ENCODE measurements at places on chromosomes 2 and 18. TPM values are rescaled to one million over a fixed set of nuclear protein-coding genes. Genes with fewer than 3 reads are reported as not detected.

The MRO gene
- total RNA-seq: 0.66 TPM

The SPRED2 gene
- 15.7 TPM for total RNA-seq

The BUB1 gene
- 1.4 TPM for total RNA-seq

The EGR4 gene
- total RNA-seq: not detected

The DUSP2 gene
- 1.2 TPM for total RNA-seq

The KCNJ3 gene
- total RNA-seq: 1.1 TPM

The PROKR1 gene
- total RNA-seq: not detected

The CGREF1 gene
- total RNA-seq: 0.78 TPM

The CCNT2 gene
- 19.6 TPM for total RNA-seq

The CYTIP gene
- total RNA-seq: 1.2 TPM

The AKAIN1 gene
- not detected for total RNA-seq

GRCh38 chr2:200650195-200650594 is 64.4 kb downstream of the AOX1 start:
- no peaks in the 10 kb centered on the region for H3K36me3 ChIP-seq
- H3K4me3 ChIP-seq: no peak overlapping the region
- no peak overlapping the region for H3K27ac ChIP-seq

DNA sequence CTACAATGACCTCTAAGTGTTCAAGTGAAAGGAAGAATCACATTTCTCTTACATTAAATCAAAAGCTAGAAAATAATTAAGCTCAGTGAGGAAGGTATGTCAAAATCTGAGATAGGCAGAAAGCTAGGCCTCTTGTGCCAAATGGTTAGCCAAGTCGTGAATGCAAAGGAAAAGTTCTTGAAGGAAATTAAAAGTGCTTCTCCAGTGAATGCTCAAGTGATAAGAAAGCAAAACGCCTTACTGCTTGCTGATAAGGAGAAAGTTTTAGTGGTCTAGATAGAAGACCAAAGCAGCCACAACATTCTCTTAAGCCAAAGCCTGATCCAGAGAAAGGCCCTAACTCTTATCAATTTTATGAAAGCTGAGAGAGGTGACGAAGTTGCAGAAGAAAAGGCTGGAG is 932.3 kb upstream of the ACVR2A start:
- H3K4me3 ChIP-seq: no peak overlapping the region
- no peak overlapping the region for H3K27ac ChIP-seq
- no peaks in the 10 kb centered on the region for H3K4me1 ChIP-seq
- H3K27me3 ChIP-seq: no peaks in the 10 kb centered on the region
- DNase-seq: no peak
- no peaks in the 10 kb centered on the region for H3K36me3 ChIP-seq

- no peak for DNase-seq
- no peak overlapping the region for H3K27ac ChIP-seq
- no peak overlapping the region for H3K4me3 ChIP-seq
- no peaks in the 10 kb centered on the region for H3K27me3 ChIP-seq
- no peaks in the 10 kb centered on the region for H3K36me3 ChIP-seq
Measured at GRCh38 chr2:84846741-84847142, 34.1 kb downstream of the TRABD2A start.

GRCh38 chr2:164823126-164823525 is 18.5 kb downstream of the COBLL1 start:
- H3K4me3 ChIP-seq: no peak overlapping the region
- H3K27ac ChIP-seq: no peak overlapping the region
- no peak for DNase-seq
- H3K4me1 ChIP-seq: peaks cover 22% of the 10 kb centered on the region

DNA sequence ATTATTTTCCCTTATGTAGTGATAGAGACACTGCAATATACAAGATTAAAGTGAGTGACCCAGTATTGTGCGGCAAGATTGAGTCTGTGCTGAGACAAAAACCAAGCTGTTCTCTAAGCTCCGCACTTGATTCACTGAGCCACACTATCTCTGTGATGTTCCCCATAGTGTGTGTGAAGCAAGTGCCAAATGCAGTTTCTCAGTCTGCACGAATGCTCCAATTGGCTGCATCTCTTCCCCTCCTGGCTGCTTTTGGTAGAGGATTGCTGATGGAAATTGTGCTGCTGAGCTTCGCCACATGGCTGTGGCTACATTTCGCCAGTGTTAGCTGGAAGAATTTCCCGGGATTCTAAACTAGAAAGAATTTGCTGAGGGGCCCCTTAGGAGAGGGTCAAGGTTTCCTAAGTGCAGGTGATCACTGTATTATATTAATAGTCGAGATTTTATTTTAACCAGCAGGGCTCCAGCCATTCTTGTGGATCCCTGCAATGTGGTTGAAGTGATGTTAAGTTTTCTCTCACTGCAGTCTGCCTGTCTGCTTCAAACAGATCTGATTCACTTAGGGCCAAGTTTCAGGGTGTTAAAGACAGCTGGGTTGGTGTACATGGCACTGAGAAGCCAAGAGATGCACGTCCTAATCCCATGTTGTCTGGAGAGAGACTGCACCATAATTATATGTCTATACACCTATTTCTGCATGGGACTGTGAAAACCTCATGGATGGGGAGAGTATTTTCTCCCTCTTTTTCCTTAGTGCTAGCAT is 317.2 kb downstream of the DCC start:
- H3K4me1 ChIP-seq: no peaks in the 10 kb centered on the region
- H3K27ac ChIP-seq: no peak overlapping the region
- DNase-seq: no peak
- no peaks in the 10 kb centered on the region for H3K27me3 ChIP-seq
- no peaks in the 10 kb centered on the region for H3K36me3 ChIP-seq
- H3K4me3 ChIP-seq: no peak overlapping the region

DNA sequence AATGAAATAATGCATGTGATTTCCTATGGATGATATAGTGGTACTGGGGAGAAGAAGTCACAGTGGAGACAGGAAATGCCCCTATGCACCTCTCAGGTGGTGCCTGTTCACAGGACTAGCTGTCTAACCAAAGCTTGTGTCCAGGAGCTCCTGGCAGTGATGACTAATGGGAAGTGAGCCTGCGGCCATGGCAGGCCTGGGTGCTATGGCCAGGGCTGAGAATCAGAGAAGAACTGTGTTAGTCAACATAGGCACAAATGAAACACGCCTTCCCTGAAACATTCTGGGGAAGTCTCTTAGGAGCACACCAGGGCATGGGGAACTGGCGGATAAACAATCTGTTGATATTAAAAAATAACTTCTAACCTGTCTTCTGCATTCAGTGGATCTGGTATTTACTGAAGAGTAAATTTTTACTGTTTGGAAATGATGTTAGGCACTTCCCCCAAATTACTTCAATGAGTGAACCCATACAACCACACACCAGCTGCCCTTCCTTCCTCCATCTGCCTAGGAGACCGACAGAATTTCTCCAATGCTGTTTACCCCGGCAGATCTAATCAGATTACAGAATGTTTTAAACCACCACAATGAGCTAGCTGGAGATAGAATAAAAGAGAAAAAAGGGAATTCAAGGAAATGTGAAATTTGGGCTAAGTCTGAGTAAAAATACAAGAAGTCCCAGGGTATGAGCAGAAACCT is 67.4 kb downstream of the MEP1B start:
- H3K27me3 ChIP-seq: no peaks in the 10 kb centered on the region
- H3K4me3 ChIP-seq: no peak overlapping the region
- no peaks in the 10 kb centered on the region for H3K4me1 ChIP-seq
- H3K36me3 ChIP-seq: no peaks in the 10 kb centered on the region
- H3K27ac ChIP-seq: no peak overlapping the region
- DNase-seq: no peak

GRCh38 chr2:191845248-191845715 is 1.6 kb downstream of the CAVIN2 start:
- DNase-seq: no peak
- H3K27ac ChIP-seq: no peak overlapping the region
- H3K36me3 ChIP-seq: no peaks in the 10 kb centered on the region
- no peaks in the 10 kb centered on the region for H3K27me3 ChIP-seq
- H3K4me3 ChIP-seq: peak overlapping the region; percentile 30

DNA sequence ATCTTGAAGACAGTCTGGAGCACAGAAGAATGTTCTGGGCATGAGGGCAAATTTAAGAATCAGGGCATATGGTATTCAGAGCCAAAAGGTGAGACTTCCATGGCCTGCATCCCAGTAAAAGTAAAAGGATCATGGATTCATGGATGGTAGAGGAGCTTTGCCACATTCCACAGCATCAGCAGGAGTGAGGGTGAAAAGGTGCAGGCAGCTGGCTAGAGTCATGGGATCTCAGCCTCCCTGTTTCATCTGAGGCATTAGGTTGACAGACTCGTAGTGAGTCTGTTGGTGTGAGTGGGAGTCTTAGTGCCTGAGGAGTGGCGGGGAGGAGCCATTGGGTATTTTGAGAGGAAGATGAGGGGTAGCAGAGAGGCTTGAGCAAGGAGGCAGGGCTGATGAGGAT is 301.6 kb downstream of the CYP26B1 start:
- H3K27ac ChIP-seq: no peak overlapping the region
- H3K4me3 ChIP-seq: no peak overlapping the region
- no peaks in the 10 kb centered on the region for H3K36me3 ChIP-seq
- no peak for DNase-seq

GRCh38 chr2:145957929-145958328 is 1438.0 kb upstream of the ZEB2 start:
- H3K27ac ChIP-seq: no peak overlapping the region
- no peaks in the 10 kb centered on the region for H3K27me3 ChIP-seq
- no peak overlapping the region for H3K4me3 ChIP-seq

- no peaks in the 10 kb centered on the region for H3K4me1 ChIP-seq
- no peaks in the 10 kb centered on the region for H3K36me3 ChIP-seq
- DNase-seq: no peak
- H3K27me3 ChIP-seq: no peaks in the 10 kb centered on the region
- H3K27ac ChIP-seq: no peak overlapping the region
Measured at GRCh38 chr2:195741191-195741590, 84.2 kb downstream of the SLC39A10 start.

- no peaks in the 10 kb centered on the region for H3K27me3 ChIP-seq
- H3K27ac ChIP-seq: no peak within 1 kb of the TSS
- peak; percentile 80 for DNase-seq
- peak within 1 kb of the TSS; percentile 47 for H3K4me3 ChIP-seq
- H3K36me3 ChIP-seq: no peaks in the 10 kb centered on the region
Measured at GRCh38 chr2:32946314-32947075, at the start of gene LTBP1. Gene LTBP1, plus strand, starts transcription at chr2:32946953. Its CDS starts 372 bp downstream, at chr2:32947325.

GRCh38 chr2:190156530-190157212 is 94.1 kb upstream of the MSTN start:
- no peaks in the 10 kb centered on the region for H3K27me3 ChIP-seq
- no peak for DNase-seq
- H3K4me3 ChIP-seq: no peak overlapping the region
- no peaks in the 10 kb centered on the region for H3K4me1 ChIP-seq
- H3K36me3 ChIP-seq: no peaks in the 10 kb centered on the region

DNA sequence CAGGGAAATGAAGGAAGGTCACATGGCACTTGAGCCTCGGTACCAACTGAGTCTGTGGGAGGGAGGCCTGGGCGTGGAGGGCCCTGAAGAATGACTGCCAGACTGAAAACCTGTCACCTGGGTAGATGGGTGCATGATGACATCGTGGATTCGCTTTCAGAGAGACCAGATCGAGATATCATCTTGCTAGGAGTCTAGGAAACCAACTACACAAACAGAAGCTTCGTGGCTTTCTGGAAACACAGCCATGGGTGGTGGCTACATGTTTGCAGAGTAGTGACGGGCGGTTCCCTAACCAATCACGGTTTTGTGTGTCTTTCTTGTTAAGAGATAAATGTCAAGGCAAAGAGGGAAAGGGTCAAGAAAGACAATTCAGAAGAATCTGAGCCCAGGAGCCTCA is 155.0 kb downstream of the EIPR1 start:
- H3K4me1 ChIP-seq: no peaks in the 10 kb centered on the region
- DNase-seq: no peak
- no peak overlapping the region for H3K27ac ChIP-seq
- H3K36me3 ChIP-seq: no peaks in the 10 kb centered on the region
- H3K27me3 ChIP-seq: no peaks in the 10 kb centered on the region
- no peak overlapping the region for H3K4me3 ChIP-seq

DNA sequence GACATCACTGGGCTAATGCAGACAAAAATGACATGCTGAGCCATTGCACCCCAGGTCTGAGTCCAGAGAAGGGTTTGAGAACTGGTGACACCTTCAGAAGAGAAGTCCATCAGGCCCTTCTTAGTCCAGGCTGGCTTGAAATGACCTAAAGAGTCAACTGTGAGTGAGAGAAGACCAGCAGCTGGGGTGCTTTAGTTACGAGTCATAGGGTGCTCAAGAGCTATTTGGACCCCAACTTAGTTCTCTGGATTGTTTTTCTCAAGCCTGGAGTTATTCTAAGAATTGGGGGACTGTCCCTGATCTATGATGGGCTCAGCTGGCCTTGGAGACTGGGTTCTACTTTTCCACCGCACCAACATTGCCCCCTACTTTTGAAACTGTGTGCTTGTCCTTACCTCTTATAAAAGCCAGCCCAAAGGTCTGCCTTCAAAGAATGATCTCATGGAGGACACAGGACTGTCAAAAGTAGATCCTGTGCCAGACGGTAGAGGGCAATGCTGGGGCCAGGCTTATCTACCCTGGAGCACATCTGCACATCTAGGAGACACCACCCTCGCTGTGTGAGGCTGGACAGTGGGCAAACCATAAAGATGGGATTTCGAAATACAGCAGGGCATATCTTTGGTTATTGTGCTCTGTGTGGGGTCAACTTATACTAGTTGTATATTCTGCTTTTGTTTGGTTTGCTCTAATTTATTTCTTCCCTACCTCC is 333.0 kb upstream of the SLC14A2 start:
- H3K27me3 ChIP-seq: no peaks in the 10 kb centered on the region
- no peak overlapping the region for H3K4me3 ChIP-seq
- no peak overlapping the region for H3K27ac ChIP-seq
- no peaks in the 10 kb centered on the region for H3K4me1 ChIP-seq

DNA sequence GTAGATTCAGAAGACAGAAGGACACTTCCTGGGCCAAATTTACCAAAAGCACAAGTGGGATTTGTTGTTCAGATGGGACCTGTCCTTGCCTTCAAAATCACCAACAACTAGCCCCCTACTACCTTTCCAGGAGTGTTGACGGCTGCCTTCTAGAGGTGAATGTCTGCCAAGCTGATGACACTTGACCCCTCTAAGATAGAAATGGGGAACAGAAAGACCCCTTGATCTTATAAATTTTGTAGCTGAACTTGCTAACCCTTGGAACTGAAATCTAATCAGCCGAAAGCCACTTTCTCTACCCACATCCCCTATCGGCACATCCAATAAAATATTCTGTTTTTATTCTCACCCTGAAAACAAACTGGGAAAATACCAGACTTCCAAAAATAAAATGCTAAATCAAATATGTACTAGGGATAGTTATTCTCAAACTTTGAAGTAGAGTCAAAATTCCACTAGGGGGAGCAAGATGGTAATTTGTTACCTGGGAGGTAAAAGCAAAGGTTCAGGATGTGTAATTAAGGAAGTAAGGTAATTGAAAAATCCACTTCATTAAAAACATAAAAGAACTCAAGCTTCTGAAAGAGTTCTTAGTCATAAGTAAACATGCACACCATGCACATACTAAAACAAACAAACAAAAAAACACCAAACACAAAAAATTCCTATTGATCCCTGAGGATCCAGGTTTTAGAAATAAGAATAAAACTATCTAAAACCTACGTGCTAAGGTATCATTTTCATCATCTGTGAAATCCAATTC is 119.2 kb downstream of the ANKRD44 start:
- no peaks in the 10 kb centered on the region for H3K27me3 ChIP-seq
- no peak overlapping the region for H3K27ac ChIP-seq
- DNase-seq: no peak
- H3K36me3 ChIP-seq: no peaks in the 10 kb centered on the region

GRCh38 chr18:43004421-43004820 is 111.1 kb downstream of the RIT2 start:
- no peak for DNase-seq
- H3K27me3 ChIP-seq: no peaks in the 10 kb centered on the region
- no peak overlapping the region for H3K4me3 ChIP-seq

Measured in pancreas (tissue), 10 donors.